Naive thymus-derived CD8-positive, alpha-beta T cell (primary cell): ENCODE measurements at places on chromosomes 16 and 17. TPM values are rescaled to one million over a fixed set of nuclear protein-coding genes. Genes with fewer than 3 reads are reported as not detected.

Gene AGRP
- not detected for polyA plus RNA-seq

Gene KRT14
- polyA plus RNA-seq: not detected

DNA sequence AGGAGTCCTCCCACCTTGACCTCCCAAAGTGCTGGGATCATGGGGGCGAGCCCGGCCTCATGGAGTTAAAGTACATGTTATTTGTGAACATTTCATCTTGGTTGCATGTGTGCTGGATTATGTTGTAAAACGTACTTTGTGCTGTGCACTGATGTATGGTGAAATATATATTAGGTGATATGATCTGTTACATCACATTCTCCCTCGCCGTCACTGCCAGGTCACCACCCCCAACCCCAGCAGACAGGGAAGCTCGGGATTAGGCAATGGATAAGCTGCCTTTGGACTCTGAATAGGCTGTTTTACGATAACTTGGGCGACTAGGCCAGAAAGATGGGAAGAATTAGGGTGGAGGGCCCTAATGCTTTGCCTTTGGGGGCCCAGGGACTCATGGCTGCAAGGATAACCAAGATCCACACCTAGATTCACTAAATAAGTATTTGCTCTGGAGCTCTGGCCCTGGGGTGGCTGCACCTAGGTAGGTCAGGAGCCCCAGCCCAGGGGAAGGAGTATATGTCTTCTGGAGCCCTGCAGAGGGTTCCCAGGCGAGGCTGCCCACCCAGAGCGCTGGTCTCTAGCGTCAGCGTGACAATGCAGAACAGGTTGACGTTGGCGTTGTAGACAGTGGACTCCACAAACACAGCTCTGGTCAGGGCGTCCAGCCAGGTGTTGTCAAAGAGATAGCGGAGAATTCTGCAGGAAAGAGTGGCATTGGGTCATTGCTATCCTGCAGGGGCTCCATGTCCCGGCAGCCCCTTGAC lies 27.1 kb upstream of the GCSH start:
- DNase-seq: no peak

DNA sequence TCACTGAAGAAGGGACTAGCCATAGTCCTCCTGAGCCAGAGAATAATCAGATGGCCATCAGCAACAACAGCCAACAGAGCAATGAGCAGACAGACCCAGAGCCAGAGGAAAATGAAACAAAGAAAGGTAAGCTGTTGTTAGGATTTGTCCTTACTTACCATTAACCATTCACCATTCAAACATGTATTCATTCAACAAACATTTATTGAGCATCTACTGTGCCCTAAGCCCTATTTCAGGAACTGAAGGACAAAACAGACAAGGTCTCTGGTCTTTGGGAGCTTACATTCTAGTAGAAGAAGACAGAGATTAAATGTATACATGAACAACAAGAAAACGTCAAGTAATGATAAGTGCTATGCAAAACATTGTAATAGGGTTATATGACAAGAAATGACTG lies 19.3 kb downstream of the OGFOD1 start:
- no peak for DNase-seq

DNA sequence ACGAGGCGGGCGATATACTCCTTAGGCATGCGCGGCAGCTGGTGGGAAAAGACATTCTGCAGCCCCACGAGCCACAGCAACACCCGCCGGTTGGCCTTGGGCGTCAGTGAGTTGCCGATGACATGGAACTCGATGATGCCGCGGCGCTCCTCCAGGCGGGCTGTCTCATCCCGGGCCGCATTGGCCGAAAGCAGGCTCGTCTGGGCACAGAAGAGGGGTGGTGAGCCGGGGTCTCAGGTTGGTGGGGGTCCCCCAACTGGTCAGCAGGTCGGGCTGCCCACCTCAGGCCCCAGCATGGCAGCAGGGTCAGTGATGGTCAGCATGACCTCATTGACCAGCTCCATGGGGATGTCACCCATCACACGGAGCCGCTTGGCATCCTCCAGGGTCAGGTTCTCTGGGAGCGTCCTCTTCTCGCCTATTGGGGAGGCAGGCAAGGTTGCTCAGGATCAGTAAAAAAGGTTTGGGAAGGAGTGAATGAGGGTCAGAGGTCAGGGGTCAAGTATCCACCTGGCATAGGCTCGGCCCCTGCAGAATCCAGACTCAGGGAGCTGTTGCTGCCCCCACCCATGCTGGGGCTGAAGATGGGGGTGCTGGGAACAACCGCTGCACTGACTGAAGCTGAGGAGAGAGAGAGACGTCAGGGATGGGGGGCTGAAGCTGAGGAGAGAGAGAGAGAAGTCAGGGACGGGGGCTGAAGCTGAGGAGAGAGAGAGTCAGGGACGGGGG lies 3.6 kb downstream of the KAT2A start:
- DNase-seq: no peak

GRCh38 chr17:29936724-29937123 lies 4.7 kb upstream of the EFCAB5 start:
- DNase-seq: no peak

DNA sequence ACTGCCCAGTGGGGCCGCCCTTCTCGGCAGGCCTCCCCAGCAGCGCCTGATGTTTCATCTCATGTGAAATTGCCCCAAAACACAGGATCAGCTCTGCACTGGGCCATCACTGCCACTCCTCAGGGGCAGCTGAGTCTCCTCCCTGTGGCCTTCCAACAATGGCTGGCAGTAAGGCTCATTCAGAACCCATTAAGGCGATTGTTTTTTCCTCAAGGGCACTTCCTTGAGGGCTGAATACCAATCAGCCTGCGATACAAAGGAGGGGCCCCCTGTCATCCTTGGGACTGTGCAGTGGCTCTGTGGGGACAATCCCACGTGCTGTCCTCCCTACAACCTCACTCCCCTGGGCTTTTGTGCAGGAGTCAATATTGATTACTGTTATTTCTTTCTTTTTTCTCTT lies 47.5 kb downstream of the XYLT1 start:
- no peak for DNase-seq

DNA sequence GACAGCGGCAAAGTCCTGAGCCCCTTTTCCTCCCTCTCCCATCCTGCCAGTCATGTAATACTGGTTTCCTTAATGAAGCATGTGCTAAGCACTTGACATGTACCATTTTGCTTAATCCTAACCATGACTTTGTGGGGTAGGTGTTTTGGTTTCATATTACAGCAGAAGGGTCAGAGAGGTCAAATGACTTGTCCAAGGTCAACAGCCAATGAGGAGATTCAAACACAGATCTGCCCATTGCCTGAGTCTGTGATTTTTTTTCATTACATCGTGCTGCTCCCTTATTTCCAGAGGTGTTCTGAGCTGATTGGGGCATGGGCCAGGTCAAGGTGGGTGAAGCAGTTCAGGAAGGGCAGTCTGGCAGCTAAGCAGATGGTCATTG lies 17.6 kb upstream of the PHF12 start:
- no peak for DNase-seq

GRCh38 chr17:76048711-76049110 lies 21.6 kb upstream of the EVPL start:
- DNase-seq: peak; percentile 58

DNA sequence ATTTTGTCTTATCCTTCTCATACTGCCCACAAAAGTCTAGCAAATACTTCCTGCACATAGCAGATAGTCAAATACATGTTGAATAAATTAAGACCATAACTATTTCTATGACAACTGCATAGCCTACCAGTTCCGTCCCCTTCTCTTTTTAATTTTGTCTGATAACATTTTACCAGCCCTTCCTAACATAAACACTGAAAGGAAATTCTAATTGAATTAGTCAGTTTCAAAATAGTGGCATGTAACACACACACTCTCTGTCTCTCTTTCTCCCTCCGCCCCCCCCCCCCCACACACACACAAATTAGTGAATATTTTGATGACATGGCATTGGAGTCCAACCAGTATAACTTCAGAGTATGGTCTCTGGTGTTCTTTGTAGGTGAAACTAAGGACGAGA lies 41.8 kb downstream of the TNRC6C start:
- DNase-seq: no peak

DNA sequence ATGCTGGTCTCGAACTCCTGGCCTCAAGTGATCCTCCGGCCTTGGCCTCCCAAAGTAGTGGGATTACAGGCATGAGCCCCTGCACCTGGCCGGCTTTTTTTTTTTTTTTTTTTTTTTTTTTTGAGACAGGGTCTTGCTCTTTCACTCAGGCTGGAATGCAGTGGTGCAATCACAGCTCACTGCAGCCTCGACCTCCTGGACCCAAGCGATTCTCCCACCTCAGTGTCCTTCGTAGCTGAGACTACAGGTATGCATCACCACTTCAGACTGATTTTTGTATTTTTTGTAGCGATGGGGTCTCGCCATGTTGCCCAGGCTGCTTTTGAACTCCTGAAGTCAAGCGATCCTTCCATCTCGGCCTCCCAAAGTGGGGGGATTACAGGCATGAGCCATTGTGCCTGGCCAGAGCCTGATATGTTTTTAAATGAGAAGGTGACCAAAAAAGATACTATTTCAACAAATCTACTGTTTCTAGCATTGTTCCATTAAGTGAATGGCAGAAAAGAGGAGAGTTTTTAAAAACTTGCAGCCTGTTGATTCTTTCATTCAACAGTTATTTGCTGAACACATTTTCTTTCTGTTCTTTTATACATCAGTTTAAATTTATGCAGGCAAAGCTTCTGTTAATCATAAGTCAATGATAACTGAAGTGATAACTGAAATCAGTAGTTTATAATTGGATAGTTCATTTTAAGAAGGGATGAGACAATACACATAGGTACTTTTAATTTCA lies 3.2 kb upstream of the SRSF1 start:
- DNase-seq: no peak

GRCh38 chr17:29573558-29573869 lies 5.0 kb downstream of the TP53I13 start:
- no peak for DNase-seq

GRCh38 chr16:89823087-89823823 lies 5.0 kb upstream of the SPIRE2 start:
- no peak for DNase-seq

- DNase-seq: no peak
Observed at GRCh38 chr17:29193146-29193545, 12.9 kb upstream of the MYO18A start.

DNA sequence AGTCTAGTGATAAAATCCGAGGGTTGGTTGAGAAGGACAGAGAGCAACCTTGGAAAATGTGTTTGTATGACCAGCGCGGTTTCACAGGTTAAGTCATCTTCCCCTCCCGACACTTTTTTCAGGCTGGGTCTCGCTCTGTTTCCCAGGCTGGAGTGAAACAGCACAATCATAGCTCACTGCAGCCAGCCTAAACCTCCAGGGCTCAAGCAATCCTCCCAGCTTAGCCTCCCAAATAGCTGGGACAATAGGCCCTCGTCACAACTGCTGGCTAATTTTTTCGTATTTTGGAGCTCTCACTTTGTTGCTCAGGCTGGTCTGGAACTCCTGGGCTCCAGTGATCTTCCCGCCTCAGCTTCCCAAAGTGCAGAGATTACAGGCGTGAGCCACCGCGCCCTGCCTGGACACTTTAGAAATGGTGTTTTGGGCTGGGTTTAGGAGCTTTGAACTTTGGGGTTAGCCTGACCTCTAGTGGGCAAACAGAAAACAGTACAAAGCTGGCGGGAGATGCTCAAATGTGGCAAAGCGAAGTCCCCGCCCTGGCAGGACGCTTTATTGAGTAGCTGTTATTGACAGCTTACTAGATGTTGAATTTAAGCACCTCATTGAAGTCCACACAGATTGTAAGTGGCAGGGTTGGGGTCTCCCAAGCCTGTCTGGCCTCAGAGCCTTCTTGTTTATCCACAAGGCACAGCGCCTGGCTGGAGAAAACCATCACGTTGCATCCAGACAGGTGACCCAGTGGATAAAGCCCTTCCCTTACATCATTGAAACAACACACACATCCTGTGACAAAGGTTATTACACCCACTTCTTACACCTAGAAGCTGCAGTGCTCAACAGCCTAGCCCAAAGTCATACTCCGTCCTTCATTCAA lies 34.7 kb upstream of the RBBP6 start:
- peak; percentile 15 for DNase-seq

DNA sequence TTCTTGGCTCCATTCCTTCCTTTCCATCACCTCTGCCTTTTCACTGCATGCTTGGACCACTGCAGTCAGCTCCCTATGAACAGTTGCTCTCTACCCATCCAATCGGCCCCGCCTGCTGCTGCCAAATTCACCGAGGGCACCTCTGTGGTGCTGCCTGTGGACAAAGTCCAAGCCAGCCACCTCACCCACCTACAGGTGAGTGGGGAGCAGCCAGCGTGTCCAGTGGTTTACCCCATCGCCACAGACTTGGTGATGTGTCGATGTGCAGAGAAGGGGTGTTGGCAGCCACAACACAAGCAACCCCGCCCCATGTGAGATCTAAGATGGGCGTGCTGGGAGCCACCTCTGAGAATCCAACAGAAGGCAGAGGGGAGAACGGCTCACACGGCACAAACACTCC lies 43.7 kb upstream of the STH start:
- DNase-seq: no peak

DNA sequence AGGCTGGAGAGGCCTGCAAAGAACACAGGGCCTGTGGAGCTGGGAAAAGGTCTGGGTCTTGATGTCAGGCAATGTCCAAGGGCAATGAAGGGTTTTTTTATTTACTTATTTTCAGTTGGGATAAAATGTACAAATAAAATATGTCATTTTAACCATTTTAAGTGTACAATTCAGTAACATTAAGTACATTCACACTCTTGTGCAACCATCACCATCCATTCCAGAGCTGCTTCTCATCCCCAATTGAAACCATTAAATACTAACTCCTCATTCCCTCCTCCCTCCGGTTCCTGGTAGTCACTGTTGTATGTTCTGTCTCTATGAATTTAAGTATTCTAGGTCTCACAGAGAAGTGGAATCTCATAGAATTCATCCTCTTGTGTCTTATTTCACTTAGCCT lies 444.7 kb downstream of the HS3ST3B1 start:
- DNase-seq: no peak

GRCh38 chr17:42586514-42587230 lies 9.1 kb upstream of the PSMC3IP start:
- DNase-seq: no peak

- DNase-seq: peak; percentile 25
Observed at GRCh38 chr17:42428141-42428944, 5.3 kb upstream of the CAVIN1 start.
